ENCODE measurements at places on chromosomes 12 and 14.

DNA sequence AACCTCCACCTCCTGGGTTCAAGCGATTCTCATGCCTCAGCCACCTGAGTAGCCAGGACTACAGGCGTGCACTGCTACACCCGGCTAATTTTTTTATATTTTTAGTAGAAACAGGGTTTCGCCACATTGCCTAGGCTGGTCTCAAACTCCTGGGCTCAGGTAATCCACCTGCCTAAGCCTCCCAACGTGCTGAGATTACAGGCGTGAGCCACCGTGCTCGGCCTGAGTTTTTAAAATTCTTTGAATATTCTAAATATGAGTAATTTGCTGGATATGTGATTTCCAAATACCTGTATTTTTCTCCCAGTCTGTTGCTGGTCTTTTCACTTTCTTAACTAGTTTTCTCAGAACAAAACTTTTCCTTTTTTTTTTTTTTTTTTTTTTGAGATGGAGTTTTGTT is 27.4 kb downstream of the GIT2 start:
- no peak for DNase-seq

DNA sequence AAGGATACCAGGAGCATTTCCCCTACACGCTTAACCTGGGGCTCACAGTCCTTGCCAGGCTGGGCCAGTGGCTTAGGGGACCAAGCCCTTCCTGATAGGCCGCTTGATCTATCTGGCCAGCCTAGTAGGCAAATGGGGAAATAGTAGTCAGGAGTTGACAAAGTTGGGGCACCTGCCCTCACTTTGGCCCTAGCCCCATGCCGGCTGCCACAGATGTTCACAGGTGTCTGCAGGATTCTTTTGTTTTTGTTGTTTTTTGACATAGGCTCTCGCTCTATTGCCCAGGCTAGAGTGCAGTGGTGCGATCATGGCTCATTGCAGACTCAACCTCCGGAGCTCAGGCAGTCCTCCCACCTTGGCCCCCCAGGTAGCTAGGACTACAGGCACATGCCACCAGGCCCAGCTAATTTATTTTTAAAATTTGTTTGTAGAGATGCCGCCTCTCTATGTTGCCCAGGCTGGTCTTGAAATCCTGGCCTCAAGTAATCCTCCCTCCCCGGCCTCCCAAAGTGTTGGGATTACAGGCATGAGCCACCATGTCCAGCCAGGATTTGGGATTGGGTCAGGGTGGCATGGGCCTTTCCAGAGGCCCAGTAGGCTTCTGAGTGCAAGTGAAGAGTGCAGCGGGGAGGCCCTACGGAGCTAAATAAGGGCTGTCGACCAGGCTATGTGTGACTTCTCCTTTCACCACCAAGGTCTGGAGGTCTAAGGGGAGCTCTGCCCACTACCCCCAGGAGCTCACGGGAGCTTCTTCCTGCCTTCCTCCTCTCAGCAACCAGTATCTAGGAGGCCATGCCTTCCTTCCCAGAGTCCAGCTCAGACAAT is 15.5 kb upstream of the HDAC7 start:
- no peak for DNase-seq

- DNase-seq: no peak
These were observed 211.9 kb upstream of the ARHGAP5 start for GRCh38 chr14:31864937-31865855.

DNA sequence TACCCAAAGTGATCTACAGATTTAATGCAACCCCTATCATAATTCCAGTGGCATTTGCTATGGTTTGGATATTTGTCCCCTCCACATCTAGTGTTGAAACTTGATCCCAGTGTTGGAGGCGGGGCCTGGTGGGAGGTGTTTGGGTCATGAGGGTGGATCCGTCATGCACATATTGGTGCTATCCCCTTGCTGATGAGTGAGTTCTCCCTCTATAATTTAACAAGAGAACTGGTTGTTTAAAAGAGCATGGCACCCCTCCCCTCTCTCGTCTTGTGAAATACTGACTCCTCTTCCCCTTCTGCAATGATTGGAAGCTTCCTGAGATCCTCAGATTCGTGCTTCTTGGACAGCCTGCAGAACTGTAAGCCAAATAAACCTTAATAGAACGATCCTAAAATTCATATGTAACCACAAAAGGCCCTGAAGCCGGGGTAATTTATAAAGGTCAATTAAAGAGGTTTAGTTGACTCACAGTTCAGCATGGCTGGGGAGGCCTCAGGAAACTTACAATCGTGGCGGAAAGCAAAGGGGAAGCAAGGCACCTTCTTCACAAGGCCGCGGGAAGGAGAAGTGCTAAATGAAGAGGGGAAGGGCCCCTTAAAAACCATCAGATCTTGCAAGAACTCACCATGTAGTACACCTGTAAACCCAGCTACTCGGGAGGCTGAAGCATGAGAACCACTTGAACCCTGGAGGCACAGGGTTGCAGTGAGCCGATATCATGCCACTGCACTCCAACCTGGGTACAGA is 41.2 kb downstream of the SLC39A9 start:
- no peak for DNase-seq

- DNase-seq: no peak
These were observed 113.2 kb downstream of the CAND1 start for GRCh38 chr12:67382241-67382871.

- no peak for DNase-seq
These were observed 679 bp upstream of the SAV1 start for GRCh38 chr14:50668826-50669143.

DNA sequence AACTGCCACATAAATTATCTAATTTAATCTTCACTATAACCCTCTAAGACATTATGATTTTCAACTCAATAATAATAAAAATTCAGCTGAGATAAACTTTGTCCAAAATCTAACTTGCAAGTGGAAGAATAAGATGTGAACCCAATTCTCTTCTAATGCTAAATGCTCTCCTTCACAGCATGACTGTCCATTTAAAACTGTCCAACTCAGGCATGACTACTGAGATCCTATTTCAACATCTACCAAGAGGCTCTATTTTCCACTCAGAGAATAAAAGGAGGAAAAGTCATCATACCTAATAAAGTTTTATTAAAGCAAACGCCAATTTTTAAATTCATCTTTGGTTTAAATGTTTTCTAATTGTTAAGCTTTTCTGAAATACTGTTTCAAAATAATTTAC is 183.6 kb downstream of the MED13L start:
- DNase-seq: no peak

DNA sequence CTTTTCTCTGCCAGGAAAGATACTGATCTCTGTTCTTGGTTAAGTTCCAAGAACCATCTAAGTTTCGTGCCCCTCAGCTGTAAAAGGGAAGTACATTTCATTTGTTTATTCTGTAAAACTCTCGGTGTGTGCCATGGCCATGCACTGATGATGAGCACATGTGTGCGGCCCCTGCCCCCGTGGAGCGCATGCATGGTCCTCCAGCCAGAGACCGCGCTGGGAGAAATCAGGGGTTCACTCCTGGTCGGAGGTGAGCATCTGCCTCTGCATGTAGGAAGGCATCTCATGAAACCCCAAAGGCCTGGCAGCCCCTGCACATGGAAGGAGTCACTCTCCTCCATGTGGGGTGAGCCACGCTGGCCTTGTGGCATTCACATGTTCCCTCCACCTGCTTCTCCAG is 102.5 kb upstream of the RTL1 start:
- DNase-seq: no peak

DNA sequence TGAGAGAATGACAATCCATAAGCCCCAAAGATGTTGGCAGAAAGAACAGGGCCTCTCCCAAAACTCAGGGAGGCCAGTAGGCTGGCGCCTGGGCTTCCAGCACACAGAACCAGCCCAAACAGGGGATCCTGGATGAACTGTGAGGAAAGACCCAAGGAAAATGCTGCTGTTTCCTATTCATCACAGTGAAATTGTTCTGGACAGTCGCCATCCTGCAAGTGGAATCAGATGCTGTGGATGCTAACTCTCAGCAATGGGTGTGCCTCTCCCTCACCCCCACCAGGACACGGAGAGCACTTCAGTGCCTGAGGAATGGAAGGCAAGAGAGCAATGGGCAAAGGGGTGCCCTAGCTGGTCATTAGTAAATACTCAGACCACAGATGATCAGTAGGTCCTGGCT is 80.8 kb downstream of the ANO2 start:
- DNase-seq: no peak

DNA sequence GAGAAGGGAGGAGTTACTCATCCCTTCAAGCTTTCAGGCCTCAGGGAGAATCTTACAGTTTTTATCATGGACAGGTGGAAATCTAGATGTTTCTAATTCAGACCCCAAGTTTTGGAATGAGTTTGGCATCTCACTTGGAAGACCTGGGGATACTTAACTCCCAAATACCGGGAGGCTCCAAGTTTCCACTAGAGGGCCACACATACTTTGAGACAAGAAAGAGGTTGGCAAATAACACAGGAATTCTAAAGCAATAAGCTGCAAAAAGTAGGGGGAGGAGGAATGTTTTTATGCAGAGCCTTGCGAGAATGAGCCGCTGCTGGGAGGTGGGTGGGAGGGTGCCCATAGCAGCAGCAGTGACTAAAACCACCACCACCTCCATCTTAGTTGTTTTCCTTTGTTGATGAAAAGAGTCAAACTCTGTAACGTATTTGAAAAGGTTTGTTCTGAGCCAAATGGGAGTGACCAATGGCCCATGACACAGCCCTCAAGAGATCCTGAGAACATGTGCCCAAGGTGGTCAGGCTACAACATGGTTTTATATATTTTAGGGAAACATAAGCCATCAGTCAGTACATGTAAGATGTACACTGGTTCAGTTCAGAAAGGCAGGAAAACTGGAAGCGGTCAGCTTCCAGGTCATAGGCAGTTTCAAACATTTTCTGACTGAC is 34.2 kb upstream of the RNASE1 start:
- no peak for DNase-seq

DNA sequence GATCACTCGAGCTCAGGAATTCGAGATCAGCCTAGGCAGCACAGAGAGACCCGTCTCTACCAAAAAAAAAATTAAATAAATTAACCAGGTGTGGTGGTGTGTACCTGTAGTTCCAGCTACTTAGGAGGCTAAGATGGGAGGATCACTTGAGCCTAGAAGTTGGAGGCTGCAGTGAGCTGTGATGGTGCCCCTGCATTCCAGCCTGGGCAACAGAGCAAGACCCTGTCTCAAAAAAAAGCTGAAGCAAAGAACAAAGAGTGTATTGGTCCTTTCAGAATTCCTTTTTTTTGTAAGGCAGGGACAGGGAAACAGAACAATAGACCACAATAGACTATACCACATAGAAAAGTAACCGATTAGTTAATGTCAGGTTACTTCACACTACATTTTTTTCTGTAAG is 47.4 kb downstream of the MARK3 start:
- DNase-seq: no peak
